ENCODE measurements at places on chromosomes 16 and 17.

GRCh38 chr17:7972131-7972785, 30.2 kb upstream of the GUCY2D start:
- DNase-seq = no peak

- no peak for DNase-seq
Measured at GRCh38 chr17:76440751-76441362, 12.1 kb downstream of the UBE2O start.

DNA sequence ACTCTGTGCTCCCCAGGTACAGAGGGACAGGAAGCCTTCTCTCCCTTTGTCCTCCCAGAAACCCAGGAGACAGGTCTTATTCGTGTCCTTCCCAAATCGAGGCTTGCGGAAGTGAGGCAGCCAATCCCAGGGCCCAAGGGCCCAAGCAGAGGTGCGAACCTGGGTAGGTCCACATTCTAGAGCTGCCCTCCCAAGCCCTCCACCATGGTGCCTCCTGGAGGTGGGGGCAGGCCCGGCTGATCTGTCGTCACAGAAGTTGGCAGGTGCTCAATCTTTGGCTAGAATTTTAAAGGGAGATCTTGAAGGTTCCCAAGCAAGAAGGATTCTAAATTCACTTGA, 21.5 kb downstream of the MRC2 start:
- no peak for DNase-seq

- DNase-seq = no peak
Measured at GRCh38 chr16:50627419-50627818, 53.7 kb downstream of the SNX20 start.

GRCh38 chr16:19809121-19809635, 75.5 kb downstream of the GPRC5B start:
- DNase-seq = no peak

DNA sequence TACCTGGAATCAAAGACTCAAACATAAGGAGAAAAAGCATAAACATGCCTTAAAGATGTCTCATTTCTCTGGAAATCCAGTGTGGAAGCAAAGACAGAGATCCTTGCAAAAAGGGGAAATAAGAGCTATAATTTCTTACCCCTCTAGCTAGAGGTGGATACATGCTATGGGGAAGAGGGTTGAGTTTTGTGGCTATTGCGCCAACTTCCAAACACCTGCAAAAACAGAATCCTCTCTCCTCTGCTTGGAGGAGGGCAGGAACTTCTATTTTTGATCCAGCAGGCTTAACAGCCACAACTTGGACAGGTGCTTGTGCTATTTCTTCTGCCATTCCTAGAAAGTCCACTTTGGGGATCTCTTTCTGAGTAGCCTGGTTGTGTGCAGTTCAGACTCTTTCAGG, 21.5 kb upstream of the NUDT7 start:
- DNase-seq = no peak

GRCh38 chr16:1534021-1535020, 855 bp downstream of the TMEM204 start:
- no peak for DNase-seq

DNA sequence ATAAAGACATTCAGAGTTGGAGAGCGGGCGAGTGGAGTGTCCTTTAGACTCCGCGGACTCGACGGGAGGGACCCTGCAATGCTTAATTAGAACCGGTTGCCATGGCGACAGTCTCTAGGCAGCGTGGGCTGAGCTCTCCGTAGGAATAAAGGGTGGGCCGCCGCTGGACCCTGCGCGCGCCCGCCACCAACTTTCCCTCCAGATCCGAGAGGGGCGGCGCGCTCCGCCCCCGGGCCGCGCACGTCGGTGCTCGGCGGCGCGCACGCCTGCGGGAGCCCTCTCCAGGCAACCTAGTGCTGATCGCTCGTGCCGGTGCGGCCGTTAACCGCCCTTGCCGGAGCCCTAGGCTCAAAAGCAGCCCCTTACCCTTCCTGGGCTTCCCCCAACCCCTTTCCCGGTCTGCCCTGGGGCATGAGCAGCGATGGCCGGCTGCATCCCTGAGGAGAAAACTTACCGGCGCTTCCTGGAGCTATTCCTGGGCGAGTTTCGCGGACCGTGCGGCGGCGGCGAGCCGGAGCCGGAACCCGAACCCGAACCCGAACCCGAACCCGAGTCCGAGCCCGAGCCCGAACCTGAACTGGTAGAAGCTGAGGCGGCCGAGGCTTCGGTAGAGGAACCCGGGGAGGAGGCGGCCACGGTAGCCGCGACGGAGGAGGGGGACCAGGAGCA, at the start of gene PPM1E:
TSS of gene PPM1E (plus strand) at position 278 of the 669 bp plus-strand sequence.
- peak; percentile 87 for DNase-seq

- DNase-seq = no peak
Measured at GRCh38 chr17:13740686-13741085, 139.0 kb upstream of the HS3ST3A1 start.

DNA sequence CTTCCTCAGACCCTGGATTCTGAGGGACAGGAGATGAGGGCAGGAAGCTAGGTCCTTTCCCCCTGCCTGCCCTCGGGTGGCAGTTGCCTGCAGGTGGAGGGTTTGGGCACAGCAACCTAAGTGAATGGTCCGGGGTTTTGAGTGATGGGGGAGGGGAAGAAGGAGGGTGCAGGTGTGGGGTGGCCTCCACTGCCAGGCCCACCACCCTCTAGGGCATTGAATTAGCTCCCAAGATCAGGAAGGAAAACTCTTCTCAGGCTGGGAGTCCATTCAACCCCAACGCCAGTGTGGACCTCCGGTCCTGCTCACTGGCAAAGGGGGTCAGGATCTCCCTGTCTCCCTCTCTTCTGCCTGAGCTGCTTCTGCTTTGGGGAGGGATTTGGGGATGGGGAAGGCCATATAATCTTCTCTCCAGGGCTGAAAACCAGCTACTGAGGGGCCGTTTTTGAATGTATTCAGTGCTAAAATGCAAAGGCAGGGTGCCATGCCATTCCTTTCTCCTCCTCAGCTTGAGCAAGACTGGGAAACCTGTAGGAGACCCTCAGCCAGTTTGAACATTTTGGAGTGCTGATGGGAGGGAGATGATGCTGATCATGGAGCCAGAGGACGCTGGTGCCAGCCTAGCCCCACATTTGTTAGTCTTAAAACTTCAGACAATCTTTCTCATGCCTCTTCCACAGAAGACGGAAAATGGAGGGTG, 18.8 kb downstream of the GRB7 start:
- DNase-seq = no peak

GRCh38 chr17:21253646-21254441, 634 bp upstream of the NATD1 start:
- no peak for DNase-seq

GRCh38 chr17:15378243-15378642, 36.8 kb upstream of the TEKT3 start:
- no peak for DNase-seq

- DNase-seq = no peak
Measured at GRCh38 chr17:77160875-77161530, 20.2 kb downstream of the SEC14L1 start.

- peak; percentile 35 for DNase-seq
Measured at GRCh38 chr17:42116705-42117396, 4.3 kb downstream of the KAT2A start.

DNA sequence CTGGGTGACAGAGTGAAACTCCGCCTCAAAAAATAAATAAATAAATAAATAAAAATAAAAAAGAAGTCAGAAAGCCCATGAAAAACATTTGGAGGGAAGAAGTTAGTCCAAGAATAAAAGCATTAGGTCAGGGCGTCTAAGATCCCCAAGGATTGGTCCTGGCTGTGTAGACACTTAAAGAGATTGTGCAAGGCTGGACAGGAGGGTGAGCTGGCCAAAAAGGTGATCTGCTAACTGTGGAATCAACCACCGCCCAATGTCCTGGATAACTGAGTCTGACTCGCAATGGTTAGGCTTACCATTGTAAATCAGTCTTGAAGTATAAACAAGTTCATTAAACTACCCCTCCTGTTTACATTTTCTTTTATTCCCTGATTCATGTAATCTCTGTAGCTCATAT, 8.8 kb upstream of the ABCA8 start:
- DNase-seq = no peak
